ENCODE measurements at places on chromosomes 13 and 19.

- DNase-seq, result no peak
Measured at GRCh38 chr13:25867038-25867437, 184.8 kb downstream of the SHISA2 start.

DNA sequence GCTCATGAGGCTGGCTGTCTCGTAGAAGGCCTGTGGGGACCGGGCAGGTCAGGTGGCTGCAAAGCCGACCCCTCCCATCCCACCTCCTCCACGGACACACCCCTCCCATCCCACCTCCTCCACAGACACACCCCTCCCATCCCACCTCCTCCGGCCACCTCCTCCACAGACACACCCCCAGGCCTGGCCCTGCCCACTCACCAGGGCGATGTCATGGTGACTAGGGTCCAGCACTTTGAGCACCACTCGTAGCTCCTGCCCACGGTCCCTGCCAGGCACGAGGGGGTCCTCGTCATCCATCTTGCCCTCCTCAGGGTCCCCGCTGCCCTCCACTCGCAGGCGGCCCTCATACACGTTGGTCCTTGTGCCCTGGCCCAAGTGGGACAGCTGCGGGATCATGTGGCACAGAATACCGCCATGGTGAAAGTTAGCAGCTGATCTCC lies 18.8 kb downstream of the TYK2 start:
- no peak for DNase-seq

- no peak for DNase-seq
Measured at GRCh38 chr13:114121496-114122126, 10.8 kb downstream of the RASA3 start.

DNA sequence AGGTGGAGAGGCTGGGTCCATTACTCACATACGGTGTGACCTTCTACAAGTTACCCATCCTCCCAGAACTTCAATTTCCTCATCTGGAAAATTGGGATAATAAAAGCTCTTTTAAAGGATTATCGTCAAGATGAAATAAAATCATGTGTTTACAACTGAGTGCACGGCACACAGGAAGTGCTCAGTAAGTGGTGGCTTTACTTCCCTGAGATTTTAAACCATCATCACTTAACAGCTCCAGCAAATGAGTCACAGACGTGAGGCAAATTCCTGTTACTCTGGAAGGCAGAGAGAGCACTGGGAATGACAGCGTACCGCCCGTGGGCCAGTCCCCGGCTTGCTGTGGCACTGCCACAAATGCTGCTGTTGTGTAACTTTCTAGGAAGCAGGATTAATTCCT lies 64.1 kb downstream of the MRPL57 start:
- no peak for DNase-seq

GRCh38 chr13:35472323-35472881 lies 4.1 kb downstream of the MAB21L1 start:
- DNase-seq, result no peak

DNA sequence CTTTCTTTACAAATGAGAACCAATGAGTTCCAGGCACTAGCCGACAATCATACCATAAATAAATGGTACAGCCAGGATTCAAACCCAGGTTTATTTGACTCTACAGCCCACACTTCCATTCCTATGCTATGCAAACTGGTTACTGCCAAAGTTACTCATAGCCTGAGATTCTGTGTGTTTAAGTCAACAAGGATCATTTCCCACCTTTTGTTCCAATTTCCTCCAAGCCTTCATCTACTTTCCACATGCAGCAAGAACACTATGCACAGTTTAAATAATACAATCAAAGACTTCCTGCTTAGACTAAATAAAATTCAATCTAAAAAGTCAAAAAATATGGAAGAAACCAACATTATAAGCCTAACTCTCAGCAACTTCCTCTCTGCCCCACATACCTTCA lies 59.2 kb upstream of the KLF12 start:
- no peak for DNase-seq

GRCh38 chr13:28012896-28013295 lies 24.4 kb upstream of the URAD start:
- DNase-seq, result no peak

DNA sequence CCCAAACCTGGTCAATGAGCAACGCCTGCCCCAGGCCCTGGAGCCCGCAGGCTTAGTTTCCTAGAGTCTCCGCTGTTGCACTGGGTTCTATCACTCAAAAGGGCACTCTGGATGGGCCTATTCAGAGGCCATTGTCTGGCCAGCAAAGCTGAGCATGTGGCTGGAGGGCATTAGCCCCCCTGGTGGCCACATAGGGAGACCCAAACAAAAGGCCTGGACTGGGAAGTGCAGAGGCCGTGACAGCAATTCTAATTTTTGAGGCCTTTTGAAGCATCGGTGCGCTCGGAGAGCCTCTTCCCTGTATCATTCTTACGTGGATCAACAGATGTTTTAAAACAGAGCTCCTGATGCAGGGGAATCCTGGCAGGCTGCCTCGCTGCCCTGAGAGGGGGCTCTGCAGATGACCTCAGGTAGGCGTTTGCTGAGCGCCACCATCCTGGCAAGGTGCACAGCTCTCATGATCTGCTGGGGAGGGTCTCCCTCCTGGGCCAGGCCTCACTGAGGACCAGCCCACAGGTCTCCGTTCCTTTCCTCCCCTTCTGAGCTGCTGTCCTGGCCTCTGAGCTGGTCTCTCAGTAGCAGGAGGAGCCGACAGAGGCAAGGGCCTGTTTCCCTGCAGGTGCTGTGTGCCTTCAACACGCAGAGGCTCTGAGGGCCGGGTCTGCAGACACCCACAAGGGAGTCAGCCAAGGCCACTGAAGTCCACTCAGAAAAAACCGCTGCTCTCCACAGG lies 190.5 kb downstream of the URI1 start:
- no peak for DNase-seq

- no peak for DNase-seq
Measured at GRCh38 chr13:33132644-33133440, 116.6 kb downstream of the KL start.

Data from NCI-H2081 (cell line).